ENCODE measurements at places on chromosomes 12 and 14.
A peak's percentile ranks its signal among the peaks of the same experiment; 100 is the strongest.

- DNase-seq: no peak
These were observed 97.3 kb upstream of the RBM19 start for GRCh38 chr12:114063435-114063834.

- DNase-seq: no peak
These were observed 23.3 kb downstream of the LMNTD1 start for GRCh38 chr12:25529738-25530137.

DNA sequence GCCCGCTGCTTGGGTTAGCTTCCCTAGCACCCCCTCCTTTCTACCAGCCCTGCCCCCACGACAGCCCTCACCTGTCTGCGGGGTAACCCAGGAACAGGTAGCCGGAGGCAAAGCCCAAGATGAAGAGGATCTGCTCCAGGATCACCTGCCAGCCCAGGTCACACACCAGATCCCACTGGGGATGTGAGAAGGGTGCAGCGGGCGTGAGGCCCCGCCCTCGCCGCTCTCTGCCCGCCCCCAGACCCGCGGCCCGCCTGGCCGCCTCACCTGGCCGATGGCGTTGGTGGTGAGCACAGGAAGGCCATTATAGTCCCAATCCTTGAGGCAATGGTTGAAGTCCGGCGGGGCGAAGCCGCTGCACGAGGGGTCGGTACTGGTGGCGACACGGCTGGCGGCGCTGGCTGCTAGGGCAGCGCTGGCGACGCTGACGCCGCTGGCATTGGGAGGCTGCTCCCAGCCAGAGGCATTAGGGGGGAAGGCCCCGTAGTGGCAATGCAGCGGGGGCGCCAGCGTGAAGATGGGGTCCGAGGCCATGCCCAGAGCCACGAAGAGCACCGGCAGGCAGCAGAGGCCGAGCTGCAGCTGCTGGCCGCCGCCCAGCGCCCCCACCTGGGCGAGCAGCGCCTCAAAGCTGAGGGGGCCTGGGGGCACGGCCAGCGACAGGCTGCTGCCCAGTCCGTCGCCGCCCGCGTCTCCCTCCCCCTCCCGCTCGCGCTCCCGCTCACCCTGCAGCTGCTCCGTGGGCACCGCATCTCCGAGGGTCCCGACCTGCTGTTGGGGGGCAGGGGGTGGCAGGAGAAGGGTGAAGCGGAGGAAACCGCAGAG lies 794 bp downstream of the SLC22A17 start:
- DNase-seq: no peak

- no peak for DNase-seq
These were observed 17.6 kb upstream of the PEX5 start for GRCh38 chr12:7171854-7172253.

DNA sequence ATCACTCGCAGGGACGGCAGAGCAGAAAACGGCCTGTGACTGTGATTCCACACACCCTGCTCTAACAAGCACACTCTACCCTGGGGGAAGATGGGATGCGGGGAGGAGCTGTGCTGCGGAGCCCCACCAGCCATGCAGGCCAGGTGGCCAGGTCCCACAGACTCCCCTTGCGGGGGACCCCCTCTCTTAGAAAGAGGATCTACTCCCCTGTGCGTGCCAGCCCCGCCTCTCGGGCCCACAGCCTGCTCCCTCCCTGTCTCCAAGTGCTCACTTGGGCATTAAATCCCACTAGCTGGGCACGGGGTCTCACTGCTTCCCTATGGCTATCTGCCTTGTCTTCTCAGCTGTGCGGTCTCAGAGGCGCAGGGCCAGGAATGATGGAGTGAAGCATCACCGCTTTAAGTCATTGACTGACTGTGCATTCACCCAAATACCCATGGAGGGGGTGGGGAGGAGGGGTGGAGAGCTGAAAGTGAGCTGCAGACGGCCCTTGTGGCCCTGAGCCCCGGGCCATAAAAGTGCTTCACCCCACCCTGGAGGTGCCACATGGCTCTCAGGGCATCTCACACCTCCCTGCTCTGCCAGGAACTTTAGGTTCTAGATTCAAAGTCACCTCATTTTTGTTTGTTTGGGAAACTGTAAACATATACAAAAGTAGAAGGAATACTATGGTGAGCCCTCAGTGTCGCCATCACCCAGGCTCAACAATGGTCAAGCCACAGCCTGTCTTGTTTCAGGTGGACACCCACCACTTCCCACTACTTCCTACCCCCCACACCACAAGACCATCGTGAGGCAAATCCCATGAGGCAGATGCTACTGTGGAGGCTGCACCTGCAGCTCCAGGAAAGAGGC lies 9.4 kb downstream of the STX2 start:
- DNase-seq: no peak

DNA sequence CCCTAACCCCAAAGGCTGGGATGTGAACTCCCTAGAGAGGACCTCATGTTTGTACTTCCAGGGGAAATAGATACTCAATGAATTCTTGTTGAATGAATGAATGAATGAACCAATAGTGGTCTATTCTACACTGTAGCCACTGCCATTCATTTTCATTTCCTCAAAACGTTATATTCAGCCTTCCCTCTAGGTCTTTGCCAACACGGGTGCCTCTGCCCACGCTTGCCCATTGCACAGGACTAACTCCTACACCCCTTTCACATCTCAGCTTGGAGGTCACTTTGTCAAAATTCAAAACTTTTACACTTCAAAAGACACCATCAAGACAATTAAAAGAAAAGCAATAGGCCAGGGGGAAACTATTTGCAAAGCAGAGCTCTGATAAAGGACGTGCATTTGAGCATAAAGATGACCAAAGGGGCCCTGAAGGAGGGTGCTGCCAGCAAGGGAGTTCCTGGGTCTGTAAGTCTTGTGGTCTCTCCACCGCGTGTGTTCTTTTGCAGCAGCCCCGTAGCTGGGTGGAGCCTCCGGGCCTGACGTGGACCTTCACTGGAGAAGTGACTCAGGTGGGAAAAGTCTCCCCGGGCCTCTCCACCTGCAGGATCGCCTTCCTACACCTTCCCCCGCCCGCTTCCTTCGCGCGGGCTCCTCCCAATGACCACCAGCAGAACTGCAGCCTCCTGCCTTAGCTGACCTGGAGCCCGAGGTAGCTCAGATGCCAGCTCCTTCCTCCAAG lies 31.5 kb downstream of the TMEM63C start:
- DNase-seq: no peak

GRCh38 chr12:26471560-26471959 lies 276.2 kb downstream of the SSPN start:
- DNase-seq: no peak

- no peak for DNase-seq
These were observed 29.7 kb downstream of the ZNF605 start for GRCh38 chr12:132926415-132926833.

DNA sequence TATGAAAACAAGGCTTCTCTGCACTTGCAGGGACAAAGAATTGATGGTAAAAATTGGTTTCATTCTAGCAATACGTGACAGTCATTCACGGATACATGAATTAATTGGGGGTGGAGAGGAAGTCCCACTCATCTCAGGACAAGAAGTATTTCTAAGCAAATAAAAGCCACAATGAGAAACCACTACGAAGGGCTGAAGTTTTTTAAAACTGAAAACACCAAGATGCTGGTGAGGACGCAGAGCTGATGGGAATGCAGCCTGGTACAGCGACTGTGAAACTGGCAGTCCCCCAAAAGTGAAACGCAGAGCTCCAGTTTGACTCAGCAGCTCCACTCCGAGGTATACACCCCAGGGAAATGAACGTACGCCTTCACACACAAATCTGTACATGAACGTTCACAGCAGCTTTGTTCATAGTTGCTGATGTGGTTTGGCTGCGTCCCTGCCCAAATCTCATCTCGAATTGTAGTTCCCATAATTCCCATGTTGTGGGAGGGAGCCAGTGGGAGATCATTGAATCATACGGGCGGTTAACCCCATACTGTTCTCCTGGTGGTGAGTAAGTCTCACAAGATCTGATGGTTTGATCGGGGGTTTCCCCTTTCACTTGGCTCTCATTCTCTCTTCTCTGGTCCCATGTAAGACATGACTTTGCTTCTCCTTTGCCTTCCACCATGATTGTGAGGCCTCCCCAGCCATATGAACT lies 89.0 kb downstream of the SCARB1 start:
- DNase-seq: peak; percentile 73

Measured in activated CD4-positive, alpha-beta T cell treated with anti-CD3 and anti-CD28 coated beads for 24 hours (primary cell).